ENCODE measurements at places on chromosomes 16 and 17.

- no peak for DNase-seq
These were observed 325.4 kb downstream of the SEC14L1 start for GRCh38 chr17:77466140-77466539.

DNA sequence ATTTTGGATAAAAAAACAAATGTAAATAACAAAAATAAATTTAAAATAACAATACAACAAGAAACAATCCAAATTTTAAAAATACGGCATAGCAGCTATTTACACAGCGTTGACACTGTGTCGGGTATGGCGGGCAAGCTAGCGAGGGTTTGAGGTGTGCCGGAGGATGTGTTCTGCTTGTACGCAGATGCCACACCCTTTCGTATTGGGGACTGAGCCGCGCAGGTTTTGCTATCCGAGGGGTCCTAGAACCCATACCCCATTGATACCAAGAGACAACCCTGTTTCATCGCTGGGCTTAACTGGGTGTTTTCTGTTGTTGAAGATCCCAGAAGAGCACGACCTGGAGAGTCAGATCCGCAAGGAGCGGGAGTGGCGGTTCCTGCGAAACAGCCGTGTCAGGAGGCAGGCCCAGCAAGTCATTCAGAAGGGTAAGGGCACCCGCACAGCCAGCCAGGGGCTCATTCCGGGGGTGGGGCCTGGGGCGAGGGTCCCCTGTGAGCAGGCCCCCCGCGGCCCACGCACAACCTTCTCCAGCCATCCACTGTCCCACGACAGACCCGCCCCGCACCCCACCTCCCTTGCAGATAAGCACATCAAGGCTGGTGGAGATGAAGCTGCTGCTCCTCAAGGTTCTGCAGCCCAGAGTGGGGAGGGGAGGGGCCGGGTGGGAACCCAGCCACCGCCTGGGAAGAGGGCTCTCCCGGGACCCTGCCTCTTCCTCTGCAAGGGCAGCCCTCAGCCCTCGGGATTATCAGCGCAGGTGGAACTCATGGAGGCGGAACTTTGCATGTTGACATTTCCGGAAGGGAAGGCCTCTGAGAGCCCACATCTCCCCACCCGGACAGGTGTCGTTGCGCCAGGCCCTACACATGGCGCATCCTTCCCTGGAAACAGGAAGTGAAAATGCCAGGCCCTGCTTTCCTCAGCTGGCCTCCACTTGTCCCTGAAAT lies 51.2 kb upstream of the CHMP6 start:
- DNase-seq = no peak

- peak; percentile 75 for DNase-seq
These were observed 34.7 kb downstream of the SBK1 start for GRCh38 chr16:28326881-28327610.

DNA sequence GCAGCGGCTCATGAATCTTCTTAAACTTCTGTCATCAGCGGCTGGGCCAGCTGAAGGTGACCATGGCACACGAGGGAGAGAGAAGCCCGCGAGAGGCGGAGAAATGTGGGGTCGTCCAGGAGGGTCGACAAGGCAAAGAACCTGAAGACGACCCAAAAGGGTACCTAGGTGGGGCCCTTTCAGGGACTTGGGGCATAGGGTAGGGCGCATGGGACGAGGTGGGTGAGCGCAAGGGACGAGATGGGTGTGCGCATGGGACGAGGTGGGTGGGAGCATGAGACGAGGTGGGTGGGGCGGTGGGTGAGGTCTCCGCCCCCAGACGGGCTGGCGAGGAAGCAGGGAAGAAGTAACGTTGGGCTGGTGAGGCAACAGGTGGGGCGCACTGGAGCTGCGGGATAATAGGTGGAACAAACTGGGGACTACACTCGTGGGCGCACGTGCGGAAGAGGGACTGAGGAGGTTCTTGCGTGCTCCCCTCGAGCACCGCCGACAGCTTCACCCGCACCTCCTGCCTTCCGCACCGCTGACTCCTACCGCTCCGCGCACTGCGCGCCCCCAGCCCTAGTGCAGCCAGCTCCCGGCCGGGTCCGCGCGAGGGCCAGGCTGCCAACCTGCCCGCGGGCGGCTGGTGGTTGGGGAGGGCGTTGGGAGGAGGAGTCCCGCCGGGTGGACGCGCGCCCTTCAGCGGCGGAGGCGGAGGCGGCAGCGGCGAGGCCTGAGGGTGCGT lies 23.2 kb upstream of the CRYM start:
- DNase-seq = peak; percentile 56

GRCh38 chr16:74094962-74095361 lies 201.7 kb upstream of the PSMD7 start:
- no peak for DNase-seq

- no peak for DNase-seq
These were observed 31.2 kb downstream of the PITPNM3 start for GRCh38 chr17:6525141-6525540.

DNA sequence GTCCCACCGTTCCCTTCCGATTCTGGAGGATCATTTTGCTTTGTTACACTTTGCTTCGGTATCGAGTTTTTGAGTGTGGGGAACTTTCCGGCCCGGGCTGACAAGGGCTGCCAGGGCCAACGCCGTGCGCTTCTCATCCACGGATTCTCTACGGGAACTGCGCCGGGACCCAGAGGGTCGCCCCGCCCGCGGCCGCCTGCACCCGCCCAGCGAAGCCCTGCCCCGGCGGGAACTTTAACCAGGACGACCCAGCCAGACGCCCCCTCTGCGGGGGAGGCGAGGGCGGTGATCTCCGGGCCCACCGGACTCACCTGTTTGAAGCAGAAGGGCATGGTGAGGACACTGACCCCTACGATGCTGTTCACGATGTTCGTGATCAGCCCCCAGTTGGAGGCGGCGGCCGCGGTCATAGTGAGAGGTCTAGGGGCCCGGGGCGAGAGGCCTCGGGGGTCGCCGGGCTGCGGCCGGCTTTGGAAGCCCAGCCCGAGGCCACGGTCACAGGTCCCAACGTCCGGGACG lies 536 bp downstream of the SLC38A10 start:
- no peak for DNase-seq

DNA sequence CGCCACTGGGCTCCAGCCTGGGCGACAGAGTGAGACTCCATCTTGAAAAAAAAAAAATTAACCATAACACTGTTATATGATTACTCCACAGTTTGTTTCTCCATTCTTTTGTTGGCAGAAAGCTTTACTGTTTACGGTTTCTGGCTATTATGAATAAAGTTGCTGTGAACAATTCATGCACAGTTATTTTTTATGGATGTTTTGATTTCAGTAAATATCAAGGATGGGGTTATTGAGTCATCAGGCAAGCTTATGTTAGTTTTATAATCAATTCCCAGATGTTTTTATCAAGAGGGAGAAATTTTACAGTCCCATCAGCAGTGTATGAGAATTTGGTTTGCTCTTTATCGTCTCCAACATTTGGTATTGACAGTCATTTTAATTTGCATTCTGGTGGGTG lies 67.9 kb downstream of the TAOK1 start:
- no peak for DNase-seq

- no peak for DNase-seq
These were observed 24.7 kb downstream of the DNAJC7 start for GRCh38 chr17:41992576-41992975.

DNA sequence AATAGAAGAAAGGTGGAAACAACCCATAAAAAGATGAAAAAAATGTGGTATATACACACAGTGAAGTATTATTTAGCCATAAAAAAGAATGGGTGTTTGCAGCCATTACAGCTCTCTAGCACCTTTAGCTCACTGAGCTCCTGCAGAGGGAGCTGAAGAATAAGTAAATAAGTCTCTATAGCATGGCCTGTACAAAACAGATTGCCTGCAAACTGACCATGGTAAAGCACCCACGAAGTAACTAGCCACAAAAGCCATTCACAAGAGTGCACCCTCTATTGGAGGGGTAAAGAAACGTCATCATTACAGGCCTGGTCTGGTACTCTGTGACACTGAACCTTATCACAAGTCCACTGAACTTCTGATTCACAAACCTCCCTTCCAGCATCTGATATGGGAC lies 76.3 kb downstream of the USP32 start:
- DNase-seq = no peak

GRCh38 chr16:7979448-7980132 lies 610.7 kb downstream of the TMEM114 start:
- DNase-seq = no peak

GRCh38 chr17:77391668-77392375 lies 251.1 kb downstream of the SEC14L1 start:
- no peak for DNase-seq

DNA sequence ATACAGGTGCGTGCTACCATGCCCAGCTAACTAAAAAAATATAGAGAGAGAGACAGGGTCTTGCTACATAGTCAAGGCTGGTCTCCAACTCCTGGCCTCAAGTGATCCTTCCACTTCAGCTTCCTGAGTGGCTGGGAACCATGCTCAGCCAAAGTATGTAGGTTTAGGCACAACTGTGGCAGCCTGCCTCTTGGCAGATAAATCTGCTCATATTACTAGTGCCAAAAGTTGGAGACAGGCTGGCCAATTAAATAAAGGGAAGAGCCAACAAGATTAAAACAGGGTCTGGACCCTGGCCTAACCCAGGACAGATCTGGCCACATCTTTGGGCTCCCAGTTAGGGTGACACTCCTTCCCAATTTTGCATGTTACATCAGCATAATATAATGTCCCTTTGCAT lies 151.7 kb downstream of the CBLN1 start:
- DNase-seq = no peak
